Glomerular endothelial cell (primary cell): ENCODE measurements at places on chromosomes 2 and 18. TPM values are rescaled to one million over a fixed set of nuclear protein-coding genes. Genes with fewer than 3 reads are reported as not detected.

GRCh38 chr2:38937548-38937947 lies 47.9 kb downstream of the ARHGEF33 start:
- no peak for DNase-seq

GRCh38 chr2:167451496-167452289 lies 563.4 kb downstream of the XIRP2 start:
- no peak for DNase-seq

DNA sequence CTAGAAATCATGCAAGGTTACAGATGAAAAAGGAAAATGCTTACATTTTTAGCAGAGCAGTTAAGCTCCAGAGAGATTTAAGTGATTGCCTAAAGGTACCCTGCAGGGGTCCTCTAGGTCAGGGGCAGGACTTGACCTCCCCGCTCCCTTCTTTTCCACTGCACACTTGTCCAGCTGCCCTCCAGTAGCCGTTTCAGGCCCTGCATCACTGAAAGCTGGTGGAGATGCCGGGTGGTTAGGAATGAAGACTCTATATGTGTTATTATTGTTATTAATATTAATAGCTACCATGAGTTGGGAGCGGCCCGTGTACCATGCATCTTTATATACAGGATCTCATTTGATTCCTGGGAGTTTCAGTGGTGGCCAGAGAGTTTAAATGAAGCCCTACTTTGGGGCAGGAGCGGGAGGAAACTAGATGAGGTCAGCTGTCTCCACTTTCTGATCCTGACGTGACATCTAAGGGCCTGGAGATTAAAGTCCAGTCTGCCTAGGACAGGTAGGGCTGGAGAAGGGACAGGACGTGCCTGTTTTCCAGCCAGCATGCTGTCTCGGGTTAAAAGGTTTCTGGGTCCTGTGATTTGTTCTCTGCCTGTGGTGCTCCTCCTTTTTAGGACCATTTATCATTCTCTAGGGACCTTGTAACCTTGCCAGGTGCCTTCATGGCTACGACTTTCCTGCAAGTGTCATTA lies 2.1 kb downstream of the TMEM37 start:
- DNase-seq: no peak

GRCh38 chr2:19797871-19798270 lies 103.9 kb downstream of the TTC32 start:
- DNase-seq: no peak

SP140L gene
- 15.0 and 34.2 TPM in 2 replicates for total RNA-seq

GRCh38 chr2:180334514-180334913 lies 327.4 kb upstream of the CWC22 start:
- no peak for DNase-seq

DNA sequence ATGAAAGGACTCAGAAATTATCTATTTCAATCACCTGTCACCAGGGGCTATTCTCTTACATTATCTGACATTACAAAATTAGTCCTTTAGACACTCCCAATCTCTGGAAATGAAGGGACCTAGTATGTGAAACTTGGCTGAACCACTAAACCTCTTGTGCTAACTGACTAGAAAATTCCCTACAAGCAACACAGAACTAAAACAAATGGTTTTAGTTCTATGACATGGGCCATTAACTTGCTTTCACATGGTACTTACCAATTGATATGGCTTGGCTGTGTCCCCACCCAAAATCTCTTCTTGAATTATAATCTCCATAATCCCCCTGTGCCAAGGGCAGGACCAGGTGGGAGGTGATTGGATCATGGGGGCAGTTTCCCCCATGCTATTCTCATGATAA lies 16.6 kb downstream of the SERPINE2 start:
- no peak for DNase-seq

DNA sequence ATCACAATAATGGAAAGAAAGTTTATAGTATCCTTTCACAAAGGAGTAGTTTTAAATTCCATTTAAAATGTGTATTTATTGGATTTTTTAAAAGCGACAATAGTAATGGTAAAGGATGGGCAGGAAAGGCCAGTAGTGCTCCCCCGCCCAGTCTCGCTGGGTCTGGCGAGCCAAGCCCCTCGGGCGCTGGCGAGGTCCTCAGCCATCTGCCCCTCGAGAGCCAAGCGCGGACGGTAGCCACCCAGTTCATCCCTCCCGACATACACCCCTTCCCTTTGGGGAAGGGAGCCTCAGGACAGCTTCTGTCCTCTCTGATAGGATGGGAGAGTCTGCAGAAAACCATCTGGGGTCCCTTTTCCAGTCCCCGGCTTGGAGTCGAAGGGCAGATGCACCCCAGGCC lies 45.2 kb downstream of the BOLA3 start:
- no peak for DNase-seq

USP34 gene
- total RNA-seq: 68.2 and 94.1 TPM in 2 replicates

DNA sequence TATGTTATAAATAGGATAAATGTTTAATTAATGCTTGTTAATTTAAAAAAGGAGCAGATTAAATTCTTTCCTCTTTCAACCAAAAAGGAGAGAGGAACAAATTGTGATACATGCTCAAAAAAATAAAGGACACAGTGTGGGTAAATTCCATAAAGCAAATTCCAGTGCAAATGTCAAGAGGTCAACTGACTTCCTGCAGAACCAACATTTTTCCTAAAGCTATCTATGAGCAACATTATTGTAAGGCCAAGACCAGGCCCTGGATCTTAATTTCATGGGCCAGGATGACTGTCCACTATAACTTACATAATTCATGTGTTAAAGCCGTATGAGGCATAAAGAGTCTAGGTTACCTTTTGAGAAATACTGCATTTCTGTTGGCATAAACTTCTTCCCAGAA lies 93.9 kb upstream of the RPE start:
- DNase-seq: no peak

DNA sequence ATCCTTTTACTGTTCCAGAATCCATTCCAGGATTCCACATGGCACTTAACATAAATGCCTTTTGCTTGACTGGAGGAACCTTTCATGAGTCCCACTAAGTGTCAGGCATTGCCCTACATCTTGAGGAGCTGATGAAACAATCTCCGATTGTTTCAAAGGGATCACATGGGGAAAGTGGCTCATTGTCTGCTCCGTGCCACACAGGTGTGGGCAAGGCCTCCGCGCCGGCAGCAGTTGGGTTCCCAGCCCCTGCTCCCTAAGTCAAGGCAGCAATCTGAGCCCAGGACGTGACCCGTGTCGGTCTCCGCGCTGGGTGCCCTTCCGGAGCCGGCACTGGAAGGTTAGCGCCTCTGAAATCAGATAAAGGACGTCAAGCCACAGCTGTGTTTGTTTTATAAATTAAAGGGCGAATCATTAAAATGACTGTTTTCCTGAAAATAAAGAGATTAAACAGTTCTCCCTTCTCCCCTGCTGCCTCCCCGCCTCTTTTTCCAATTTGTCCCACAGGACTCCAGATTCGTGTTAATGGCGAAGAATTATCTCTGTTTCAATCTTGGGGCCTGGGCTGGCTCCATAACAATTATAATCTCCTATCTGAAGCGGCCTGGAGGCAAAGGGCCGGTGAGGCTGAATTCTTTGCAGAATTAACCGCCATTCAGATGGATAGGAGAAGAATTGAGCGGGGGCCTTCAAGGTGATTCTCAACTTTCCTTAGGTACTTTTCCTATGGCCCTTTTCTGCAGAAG lies 84.3 kb upstream of the FZD7 start:
- DNase-seq: no peak

- no peak for DNase-seq
These were observed 258.2 kb upstream of the SPOPL start for GRCh38 chr2:138243372-138243771.

LIMS4 gene
- total RNA-seq: 55.2 and 102 TPM in 2 replicates

- DNase-seq: no peak
These were observed 1.0 kb upstream of the HJURP start for GRCh38 chr2:233855345-233855744.

- no peak for DNase-seq
These were observed 37.5 kb upstream of the ZNF385B start for GRCh38 chr2:179898873-179899272.

CFAP65 gene
- not detected in 2 replicates for total RNA-seq

RNF144A gene
- total RNA-seq: 26.3 and 65.3 TPM in 2 replicates

GRCh38 chr2:214066862-214067261 lies 344.0 kb upstream of the VWC2L start:
- no peak for DNase-seq

- no peak for DNase-seq
These were observed 9.3 kb downstream of the CLIP4 start for GRCh38 chr2:29124504-29124903.

DNA sequence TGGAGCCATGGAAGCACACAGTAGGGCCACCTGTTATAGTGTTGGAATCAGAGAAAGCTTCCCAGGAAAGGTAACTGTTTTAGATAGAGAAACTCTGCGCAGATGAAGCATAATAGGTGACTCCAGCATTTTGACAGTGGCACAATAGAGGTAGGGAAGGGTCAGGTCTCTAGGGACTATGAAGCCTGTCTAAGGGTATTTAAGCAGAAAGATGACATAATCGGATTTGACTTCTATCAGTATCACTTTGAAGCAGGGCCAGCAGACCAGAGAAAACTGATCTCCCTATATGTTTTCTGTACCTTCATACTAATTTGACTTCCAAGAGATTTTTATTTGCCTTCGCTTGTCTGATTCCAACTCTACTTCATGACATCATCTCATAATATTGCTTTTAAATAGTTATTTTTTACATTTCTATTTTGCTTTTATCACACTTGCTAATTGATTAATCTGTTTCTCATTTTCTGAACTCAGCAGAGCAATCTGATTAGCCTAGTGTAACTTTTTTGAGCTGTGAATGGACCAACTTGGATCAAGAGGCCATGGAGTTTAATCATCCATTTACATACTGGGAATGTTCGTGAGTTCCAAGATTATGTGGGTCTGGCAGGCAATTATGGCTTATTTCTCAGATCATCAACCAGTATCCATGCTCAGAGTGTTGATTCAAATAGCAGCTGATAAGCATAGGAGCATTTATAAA lies 8.4 kb upstream of the HIBCH start:
- DNase-seq: no peak

DNA sequence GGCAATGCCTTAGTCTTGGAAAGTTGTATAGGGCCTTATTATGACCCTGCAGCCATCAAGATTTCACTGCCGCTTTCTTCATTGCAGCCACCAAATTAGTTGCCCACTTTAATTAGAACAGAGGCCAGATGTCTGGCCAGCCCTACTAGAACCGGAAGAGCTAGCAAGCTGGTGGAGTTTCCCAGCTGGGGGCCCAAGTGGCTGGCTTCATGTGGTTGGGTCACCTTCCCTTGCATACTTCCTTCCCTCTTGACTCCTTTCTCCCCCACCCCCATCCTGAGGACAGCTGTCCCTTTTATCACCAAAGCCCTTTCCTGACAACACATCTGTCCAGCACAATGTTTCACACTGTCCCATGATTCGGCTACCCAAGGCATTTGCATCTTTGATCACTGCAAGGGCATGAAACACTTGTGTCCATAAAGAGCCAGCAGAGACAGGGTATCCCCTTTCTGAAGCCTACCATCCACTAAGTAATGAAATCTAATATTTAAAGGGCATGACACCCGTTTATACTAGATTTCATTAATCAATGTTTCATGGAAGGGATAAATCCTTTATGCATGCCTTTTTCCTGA lies 187.2 kb downstream of the BCL11A start:
- DNase-seq: no peak

UPP2 gene
- not detected in 2 replicates for total RNA-seq

DNAJC5G gene
- 0.47 TPM in 1 of 2 replicates, not detected in the other for total RNA-seq

DNA sequence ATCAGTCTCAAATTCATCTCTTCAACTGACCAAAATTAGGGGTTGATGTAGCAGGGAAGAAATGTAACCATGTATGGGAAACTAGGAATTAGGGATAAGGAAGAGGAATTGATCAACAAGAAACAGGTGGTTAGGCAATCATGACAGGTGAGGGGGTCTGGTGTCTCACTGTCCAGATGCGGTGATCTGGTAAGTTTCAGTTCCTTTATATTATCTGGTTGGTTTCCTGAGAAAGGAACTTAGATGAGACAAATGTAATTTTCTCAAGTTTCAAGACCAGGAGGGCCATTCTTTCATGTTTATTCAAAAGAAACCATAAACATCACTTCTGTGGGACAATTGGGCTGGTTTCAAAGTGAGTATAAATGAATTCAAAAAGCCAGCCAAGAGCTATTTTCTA lies 306.2 kb upstream of the KCNJ3 start:
- DNase-seq: no peak

DNA sequence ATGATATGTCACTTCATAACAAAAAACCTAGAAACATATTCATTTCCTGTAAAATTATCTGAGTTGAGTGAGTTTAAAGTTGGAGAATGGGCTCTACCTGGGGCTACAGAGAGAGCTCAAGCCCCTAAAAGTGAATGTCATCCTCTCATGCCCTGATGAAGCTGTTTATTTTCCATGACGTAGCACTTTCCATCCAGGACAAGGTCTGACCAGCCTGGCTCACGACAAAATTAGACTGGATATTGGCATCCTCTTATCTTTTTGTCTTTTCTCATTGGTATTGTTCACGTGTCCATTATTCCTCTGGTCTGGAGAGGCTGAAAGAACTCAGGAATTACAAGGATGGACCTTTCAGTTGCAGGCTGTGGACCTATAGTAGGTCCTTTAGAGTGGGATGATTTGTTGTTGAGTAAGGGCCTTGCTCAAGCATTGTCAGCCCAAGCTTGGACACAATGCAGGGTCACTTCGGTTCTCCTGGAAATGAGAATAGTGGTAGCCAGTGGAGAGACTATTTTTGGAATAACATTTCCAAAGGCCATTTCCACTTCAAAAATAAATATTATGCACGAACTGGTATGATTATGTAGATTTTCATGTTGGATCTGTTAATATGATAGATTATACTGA lies 24.4 kb upstream of the TDRD15 start:
- no peak for DNase-seq

ANO7 gene
- 0.68 and 1.4 TPM in 2 replicates for total RNA-seq

LRRC30 gene
- total RNA-seq: not detected in 2 replicates

- DNase-seq: no peak
These were observed 308.7 kb downstream of the LRATD1 start for GRCh38 chr2:14941151-14941631.

GRCh38 chr18:48044944-48045343 lies 114.5 kb upstream of the SMAD2 start:
- DNase-seq: no peak

GRCh38 chr2:160784034-160784433 lies 290.4 kb upstream of the RBMS1 start:
- DNase-seq: no peak

DNA sequence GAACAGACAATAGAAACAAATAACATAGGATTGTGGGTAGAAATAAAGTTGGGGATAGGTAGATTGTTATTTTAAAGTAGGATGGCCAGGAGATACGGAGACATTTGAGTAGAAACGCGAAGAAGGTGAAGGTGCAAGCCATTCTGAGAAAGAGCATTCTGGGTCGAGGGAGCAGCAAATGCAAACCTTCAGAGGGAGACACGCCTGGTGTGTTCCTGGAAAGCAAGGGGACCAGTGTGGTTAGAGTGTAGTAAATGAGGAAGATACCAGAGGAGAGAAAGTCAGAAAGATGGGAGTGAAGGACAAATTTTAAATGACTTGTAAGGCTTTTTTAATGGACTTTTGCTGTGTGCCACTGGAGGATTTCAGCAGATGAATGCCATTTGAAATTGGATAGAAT lies 1.7 kb downstream of the CYP20A1 start:
- DNase-seq: no peak

GRCh38 chr2:61151436-61151835 lies 10.6 kb upstream of the C2orf74 start:
- DNase-seq: no peak

PPP1R1C gene
- 0.93 and 1.4 TPM in 2 replicates for total RNA-seq
